NCI-H2029 (cell line): ENCODE measurements at places on chromosomes 3 and 15.

- no peak for DNase-seq
Measured at GRCh38 chr3:193813501-193813830, 220.5 kb downstream of the OPA1 start.

GRCh38 chr3:100165926-100166550 lies 51.7 kb upstream of the FILIP1L start:
- no peak for DNase-seq

GRCh38 chr3:21484057-21484827 lies 266.8 kb downstream of the ZNF385D start:
- DNase-seq = peak; percentile 25

GRCh38 chr3:126261037-126261436 lies 80.7 kb upstream of the ALDH1L1 start:
- DNase-seq = no peak

GRCh38 chr3:73399106-73399505 lies 225.6 kb downstream of the PDZRN3 start:
- DNase-seq = no peak

DNA sequence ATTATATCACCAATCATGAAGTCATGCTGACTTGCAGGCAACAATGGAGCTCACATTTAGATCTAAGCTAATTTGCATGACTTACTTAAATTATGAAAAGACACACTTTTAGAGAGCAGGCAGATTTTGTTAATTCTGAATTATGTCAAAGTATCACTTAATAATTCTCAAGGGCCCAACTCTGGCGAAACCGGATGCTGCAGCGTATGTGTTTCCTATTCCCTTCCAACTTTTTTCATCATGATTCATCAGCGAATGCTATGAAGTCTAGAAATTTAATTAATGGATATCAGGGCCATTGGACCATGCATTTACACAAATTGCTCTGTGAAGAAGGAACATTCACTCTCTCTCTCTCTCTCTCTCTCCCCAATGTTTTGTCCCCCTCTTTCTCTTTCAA lies 63.5 kb upstream of the GOLGA8A start:
- no peak for DNase-seq

DNA sequence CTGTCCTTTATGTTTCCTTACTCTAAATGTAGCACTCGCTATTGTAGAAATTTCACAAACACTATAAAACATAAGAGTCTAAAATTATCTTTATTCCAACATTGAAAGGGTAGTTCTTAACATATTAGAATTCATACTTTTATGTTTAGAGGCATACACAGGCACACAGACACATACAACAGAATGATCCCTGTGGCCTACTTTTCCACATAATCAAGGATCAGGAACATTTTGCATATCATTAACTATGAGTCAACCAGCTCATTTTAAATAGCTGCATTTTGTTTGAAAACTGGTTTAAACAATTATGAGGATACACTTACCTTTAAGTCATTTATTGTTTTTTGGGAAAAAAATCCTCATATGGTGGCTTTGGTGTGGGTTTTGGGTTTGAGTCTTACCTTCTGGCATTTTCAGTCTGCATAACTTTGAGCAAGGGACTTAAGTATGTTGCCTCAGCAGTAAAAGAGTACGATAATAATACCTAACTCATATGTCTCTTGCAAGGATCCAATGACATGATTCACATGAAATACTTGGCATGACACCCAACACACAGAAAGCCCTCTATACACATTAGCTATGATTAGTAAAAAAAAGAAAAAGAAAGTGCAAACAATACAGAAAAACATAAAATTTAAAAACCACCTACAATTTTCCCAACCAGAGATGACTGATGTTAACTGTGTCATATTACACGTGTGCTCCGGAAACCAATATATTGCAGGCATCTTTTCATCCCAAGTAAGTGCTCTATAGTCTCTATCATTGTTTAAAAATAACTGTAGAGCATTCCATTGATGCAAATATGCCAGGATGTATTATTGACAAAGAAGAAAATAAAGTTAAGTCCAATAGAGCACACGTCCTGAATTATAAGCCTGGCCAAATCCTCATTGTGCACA lies 213.1 kb upstream of the ADAMTS9 start:
- no peak for DNase-seq

DNA sequence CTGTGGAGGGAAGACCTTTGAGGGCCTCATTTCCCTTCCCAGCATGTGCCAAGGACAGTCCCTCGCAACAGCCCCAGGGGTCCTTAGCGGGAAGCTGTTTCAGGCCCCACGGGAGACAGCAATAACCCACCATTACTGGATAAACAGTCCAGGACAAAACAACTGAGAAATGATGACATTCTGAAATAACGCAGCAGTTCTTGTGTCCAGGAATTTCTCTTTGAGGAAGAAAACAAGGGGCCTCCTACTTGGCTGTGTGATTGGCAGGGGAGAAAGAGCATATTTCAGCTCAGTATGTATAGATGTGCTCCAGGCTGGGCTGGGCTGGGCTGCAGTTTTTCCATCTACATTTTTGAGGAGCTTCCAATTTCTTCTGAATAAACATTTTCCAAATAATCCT lies 82.2 kb upstream of the THBS1 start:
- DNase-seq = no peak

- no peak for DNase-seq
Measured at GRCh38 chr3:98901119-98901391, 440 bp downstream of the DCBLD2 start.
